ENCODE measurements at places on chromosomes 3 and 15.

DNA sequence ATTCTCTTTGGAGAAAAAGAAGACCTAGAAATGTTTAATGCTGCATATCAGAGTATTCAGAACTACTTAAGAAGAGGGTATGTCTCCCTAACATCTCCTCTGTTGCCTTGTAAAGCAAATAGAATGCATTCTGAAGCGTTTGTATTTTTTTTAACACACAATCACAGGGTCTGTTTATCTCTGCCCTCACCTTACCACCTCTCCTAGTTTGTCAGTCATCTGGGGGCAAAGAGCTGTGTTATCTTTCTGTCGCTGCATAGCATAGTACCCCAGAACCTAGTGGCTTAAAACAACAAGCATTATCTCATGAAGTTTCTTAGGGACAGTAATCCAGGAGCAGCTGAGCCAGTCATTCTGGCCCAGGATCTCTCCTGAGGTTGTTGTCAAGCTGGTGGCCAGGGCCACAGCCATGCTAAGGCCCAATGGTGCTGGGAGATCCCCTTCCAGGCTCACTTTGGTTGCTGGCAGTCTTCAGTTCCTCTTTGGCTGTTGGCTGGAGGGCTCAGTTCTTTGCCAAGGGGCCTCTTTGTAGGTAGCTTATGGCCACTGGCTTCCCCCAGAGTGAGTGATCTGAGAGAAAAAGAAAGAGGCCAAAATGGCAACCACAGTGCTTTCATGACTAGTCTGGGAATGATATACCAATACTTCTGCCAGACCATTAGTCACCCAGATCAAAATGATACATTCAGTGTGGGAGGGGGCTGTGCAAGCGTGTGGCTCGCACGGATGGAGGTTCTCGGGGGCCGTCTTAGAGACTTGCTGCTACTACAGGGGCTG lies 17.8 kb downstream of the EDEM1 start:
- DNase-seq = no peak

DNA sequence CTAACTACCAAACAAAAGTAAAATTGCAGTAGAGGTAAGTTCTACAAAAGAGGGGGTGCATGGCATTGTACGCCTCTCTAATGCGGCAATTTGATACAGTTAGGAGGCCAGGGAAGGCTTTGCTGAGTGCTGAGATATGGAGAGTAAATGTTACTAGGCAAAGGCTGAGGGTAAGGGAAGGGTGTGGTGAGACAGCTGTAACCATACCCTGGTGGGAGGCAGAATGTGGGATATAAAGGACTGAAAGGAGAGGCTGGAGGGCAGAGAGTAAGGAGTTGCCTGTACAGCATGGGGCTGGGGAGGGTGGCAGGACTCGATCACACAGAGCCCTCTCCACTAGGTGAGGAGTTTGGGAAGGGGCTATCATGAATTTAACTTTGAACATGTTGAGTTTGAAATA lies 106.3 kb downstream of the PDCD6IP start:
- no peak for DNase-seq

GRCh38 chr3:129950318-129951046 lies 24.0 kb upstream of the TRH start:
- DNase-seq = no peak

- no peak for DNase-seq
Measured at GRCh38 chr15:97177151-97177577, 783.3 kb upstream of the ARRDC4 start.

- DNase-seq = no peak
Measured at GRCh38 chr15:54298396-54298795, 320.2 kb downstream of the UNC13C start.

DNA sequence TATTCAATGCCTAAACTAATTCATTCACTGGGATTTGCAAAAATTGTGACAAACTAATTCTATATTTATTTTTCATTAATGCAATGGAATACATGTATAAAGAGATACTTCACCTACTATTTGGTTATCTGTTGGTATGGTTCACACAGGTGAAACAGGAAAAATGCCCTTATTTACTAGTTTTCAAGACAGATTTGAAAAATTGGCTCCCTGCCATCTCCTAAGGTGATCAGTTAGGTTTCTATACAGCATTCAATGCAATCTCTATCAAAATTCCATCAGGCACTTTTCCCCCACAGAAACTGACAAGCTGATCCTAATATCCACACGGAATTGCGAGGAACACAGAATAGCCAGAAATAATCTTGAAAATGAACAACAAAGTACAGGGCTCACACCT lies 101.1 kb downstream of the DLG1 start:
- DNase-seq = no peak

- no peak for DNase-seq
Measured at GRCh38 chr3:111481551-111481950, 60.4 kb upstream of the CD96 start.

GRCh38 chr3:142886940-142887339 lies 1.9 kb downstream of the PCOLCE2 start:
- no peak for DNase-seq

- DNase-seq = no peak
Measured at GRCh38 chr3:142481196-142481595, 33.4 kb upstream of the XRN1 start.

DNA sequence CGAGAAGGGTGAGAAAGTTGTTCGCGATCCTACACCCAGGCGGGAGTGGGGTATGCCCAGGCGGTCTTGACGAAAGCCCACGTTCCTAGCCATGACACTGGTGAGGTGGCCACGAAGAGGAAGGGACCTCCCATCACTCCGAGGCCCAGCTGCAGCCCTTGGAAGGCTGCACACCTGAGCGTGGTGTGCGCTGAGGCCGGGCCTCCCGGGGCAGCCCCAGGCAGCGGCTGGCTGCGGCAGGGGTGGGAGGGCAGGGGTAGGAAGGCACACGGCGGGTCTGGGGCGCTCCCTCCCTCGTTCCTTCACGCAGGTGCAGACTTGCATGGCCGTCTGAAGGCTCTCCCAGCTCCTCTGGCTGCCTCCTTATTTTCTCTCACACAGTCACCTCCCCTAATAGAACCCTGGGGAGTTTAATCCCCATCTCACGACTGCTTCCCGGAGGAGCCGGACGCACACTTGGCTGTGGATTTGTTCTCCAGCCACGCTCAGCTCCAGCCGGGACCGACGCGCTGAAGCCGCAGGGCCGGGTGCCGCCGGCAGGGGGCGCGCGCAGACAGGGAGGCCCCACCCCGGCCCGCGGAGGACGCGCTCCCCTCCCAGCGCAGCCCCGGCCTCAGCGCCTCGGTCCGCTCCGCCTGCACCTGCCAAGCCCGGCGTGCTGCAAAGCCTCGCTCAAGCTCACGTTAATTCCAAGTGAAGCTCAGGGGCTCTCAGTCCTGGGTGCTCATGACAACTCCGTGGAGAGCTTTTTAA lies 37.8 kb upstream of the MUC4 start:
- DNase-seq = no peak

GRCh38 chr3:63231643-63232042 lies 46.5 kb upstream of the SYNPR start:
- DNase-seq = no peak

DNA sequence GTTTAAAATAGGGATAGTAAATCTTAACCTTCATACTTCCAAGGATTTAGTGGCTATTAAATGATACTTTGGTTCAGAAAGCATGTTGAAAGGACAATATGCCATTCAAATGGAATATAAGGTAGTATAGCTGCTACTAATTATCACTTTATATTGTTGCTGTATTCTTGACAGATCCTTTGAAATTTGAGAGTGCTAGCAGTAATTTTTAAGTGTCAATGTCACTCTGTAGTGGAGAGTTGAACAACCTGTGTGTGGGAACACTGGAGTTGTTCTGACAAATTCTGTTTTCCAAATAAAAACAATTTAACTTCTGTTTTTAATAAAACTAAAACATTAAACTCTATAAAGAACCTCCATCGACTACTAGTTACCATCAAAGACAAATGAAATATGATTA lies 565.7 kb downstream of the FGF12 start:
- no peak for DNase-seq

- DNase-seq = no peak
Measured at GRCh38 chr3:83946049-83946448, 1012.7 kb upstream of the CADM2 start.

DNA sequence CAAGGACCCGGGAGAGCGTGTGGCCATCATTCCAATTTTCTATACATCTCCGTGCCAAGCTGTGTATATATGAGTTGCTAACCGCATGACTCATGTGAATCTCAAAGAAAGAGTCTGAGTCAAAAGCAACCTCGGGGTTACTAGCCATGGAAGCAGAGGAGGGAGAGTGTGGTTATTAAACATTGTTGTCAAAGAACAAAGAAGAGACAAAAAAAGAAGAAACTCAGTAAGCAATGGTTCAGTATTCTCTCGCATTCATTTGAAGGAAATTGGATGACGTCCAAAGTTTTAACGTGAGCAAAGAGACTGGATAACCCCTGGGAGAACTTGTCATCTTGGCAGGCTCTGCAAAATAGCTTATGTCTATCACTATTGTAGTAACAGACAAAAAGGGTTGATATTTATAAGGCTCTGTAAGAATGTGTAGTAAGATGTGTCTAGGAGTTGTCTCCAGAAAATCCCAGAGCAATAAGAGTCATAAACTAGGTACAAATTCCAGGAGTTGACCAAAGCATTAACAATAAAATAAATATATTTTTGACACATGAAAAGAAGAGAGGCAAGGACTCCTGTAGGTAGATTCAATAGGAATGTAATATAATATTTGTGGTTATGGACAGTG lies 52.8 kb upstream of the GRM7 start:
- DNase-seq = no peak

DNA sequence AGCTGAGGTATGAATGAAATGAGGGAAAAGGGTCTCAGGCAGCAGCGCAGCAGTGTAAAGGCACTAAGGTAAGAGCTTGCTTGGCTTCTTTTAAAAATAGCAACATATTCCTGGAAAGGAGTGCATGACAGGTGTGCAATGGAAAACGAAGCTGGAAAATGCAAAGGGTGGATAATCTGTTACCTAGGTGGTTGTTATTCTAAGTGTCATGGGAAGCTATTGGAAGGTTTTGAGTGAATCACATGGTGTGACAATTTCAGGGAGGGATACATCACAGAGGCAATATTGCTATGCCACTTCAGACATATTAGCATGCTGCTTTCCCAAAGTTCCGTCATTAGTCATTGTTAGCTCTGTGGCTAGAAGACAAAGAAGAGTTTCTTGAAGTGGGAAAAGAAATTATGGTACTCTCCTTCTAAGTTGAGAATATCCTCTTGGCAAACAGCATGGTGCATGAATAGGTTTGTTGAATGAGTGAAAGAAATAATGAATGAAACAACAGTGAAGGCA lies 28.7 kb upstream of the TMEM45A start:
- no peak for DNase-seq

DNA sequence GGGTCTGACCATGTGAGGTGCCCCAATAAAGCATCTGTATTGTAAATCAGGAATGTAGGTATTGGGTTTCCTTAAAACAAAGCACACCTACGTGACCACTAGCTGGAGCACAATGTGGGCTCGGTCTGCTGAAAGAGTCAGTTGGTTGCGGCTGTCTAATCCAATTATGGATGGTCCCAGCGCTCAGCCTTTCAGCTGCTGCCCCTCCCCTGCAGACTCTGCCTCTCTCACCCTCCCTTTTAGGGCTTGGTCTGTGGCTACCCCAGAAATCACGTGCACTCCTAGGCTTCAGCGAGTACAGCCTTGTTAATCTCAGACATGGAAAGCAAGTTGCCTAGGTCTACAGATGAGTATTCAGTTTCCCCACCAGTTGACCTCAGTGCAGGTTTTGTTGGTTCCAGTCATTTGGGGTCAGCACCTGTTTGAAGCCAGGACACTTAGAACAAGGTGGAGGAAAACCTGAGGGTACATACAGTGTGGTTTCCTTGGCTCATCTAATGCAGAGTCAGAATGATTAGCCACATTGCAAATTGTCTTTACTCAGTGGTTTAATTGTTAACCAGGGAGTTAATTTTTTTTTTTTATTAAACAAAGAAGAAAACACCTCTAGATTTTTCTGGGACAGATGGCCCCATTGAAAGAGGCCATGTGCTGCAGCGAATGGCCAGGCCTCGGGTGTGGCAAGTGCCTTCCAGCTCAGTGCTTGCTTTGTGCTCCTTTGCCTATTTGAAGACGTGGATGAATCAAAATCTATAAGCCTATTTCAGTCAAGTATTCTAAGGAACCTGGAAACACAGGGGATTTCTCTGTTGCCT lies 137.7 kb downstream of the IGF1R start:
- no peak for DNase-seq

DNA sequence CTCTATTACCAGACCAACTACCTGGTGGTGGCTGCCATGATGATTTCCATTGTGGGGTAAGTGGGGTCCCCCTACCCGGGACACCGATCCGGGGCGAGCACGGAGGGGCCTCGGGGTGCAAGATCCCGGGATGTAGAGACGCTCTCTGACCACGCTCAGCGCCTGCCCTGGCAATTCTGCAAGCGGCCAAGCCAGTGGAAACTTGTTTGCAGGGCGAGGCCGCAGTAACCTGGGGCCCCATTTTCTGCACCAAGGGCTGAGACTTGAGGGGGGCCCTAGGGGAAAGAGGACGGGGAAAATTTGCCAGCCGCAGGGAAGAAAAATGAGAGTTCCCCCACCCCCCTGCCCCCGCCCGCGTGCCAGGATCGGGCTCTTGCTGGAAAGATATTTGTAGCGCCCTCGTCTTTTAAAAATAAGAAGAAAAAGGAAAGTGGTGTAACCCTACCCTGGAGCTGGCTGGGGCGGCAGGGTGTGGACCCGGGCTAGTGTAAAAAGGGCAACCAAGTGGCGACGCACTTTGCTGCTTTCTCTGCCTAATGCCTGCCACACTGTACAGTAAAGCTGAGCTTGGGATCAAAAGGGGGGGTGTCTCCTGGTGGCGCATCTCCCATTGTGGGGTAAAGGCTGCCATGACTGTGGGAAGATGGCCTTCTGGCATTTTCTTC lies 563 bp downstream of the ARL6IP5 start:
- DNase-seq = no peak

- no peak for DNase-seq
Measured at GRCh38 chr3:145088917-145089316, 1072.1 kb downstream of the PLOD2 start.

- DNase-seq = no peak
Measured at GRCh38 chr15:33735637-33736247, 232.6 kb upstream of the CHRM5 start.

DNA sequence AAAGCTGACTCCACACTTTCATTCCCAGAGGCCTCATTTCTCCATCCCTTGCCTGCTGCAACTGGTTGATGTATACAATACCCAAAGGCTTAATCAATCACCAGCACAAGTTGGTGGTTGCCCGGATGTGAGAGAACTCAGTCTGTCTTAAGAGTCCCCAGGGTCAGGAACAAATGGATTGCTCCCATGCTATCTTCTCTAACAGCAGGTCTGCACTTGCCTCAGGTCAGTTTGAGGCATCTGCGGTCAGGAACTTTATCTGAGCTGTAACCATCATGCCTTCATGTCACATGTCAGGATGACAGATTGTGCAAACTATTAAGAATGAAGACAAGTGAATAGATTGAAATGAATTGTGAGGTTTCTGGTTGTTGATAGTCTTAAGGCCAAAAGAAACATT lies 56.1 kb downstream of the BFSP2 start:
- no peak for DNase-seq

DNA sequence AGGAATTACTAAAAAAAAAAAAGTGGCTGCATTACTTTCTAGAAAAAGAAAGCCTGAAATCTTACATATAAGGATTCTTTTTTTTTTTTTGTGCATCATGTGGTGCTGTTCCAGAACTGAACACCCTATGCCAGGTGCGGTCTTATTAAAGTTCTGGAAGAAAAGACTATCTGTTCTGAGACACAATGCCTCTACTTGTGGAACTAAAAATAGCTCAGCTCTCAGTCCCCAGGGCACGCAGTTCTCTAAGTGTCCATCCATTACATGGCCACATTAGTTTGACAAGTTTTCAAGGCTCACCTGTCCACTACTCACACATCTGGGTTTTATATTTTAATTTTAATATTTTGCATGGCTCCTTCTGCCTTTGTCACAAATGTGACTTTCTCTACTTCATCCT lies 126.6 kb upstream of the ADAMTS9 start:
- DNase-seq = no peak

GRCh38 chr15:65349338-65349737 lies 28.5 kb downstream of the IGDCC3 start:
- no peak for DNase-seq
